ENCODE measurements at places on chromosomes 4 and X. TPM values are rescaled to one million over a fixed set of nuclear protein-coding genes. Genes with fewer than 3 reads are reported as not detected.

DNA sequence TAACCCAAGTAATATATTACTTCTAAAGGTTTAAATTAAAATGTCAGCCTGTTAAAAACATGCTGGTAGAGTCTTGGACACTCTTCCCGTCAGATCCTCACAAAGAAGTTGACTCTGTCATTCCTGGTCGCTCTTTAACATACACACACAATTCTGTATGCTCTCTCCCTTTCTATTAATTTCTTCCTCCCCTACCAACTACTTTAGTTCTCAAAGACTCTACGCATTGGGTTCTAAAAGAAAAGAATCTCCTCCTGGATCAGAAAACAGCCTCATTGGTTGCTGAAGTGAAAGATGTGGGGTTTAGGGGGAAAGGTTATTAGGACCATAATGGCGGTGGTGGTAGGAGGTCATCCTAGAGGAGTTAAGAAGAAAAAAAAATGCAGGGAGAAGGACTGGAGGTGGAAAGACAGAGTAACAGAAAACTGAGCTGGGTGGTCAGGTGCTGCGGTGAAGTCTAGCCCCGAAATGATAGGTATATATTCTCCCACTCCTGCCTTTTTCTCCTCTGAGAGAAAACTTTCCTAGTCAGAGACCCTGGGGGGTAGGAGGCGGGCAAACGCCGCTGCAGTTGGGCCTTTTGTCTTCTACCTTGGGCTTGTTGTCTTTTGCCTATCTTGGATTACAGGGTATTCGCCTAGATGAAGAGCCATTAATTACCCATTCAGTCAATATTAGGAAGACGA lies 5.2 kb upstream of the PITX2 start:
- no peak overlapping the region for H3K4me3 ChIP-seq
- H3K4me1 ChIP-seq, result peaks cover 19% of the 10 kb centered on the region
- no peak for DNase-seq
- peaks cover 100% of the 10 kb centered on the region for H3K27me3 ChIP-seq
- H3K27ac ChIP-seq, result no peak overlapping the region

- no peaks in the 10 kb centered on the region for H3K4me1 ChIP-seq
- H3K36me3 ChIP-seq, result no peaks in the 10 kb centered on the region
- no peak for DNase-seq
- H3K27ac ChIP-seq, result peak overlapping the region; percentile 45
- no peaks in the 10 kb centered on the region for H3K27me3 ChIP-seq
Observed at GRCh38 chr4:81137446-81137845, 77.6 kb downstream of the PRKG2 start.

DNA sequence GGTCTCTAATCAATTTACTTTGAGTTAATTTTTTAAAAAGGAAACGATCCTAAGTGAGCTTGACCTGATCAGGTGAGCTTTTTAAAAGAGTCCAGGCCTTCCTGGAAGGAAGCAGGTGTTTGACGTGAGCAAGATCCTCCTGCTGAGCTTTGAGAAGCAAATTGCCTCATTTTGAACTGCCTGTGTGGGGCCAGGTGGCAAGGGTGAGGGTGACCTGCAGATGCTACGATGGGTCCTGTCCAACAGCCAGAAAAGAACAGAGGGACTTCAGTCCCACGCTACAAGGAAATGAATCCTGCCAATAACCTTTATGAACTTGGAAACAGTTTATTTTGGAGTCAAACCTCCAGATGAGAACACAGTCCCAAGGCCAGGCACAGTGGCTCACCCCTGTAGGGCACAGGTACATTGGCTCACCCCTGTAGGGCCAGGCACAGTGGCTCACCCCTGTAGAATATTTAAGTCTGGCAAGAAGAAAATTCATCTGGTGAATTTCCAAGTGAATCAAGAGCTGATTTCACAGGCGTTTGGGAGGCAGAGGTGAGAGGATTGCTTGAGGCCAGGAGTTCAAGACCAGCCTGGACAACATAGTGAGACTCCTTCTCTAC lies 58.1 kb downstream of the CASP3 start:
- H3K36me3 ChIP-seq, result no peaks in the 10 kb centered on the region
- H3K27me3 ChIP-seq, result no peaks in the 10 kb centered on the region
- H3K4me1 ChIP-seq, result no peaks in the 10 kb centered on the region
- H3K27ac ChIP-seq, result no peak overlapping the region
- no peak for DNase-seq

GRCh38 chr4:168218645-168219044 lies 99.9 kb downstream of the DDX60 start:
- no peaks in the 10 kb centered on the region for H3K36me3 ChIP-seq
- H3K27ac ChIP-seq, result no peak overlapping the region
- H3K27me3 ChIP-seq, result no peaks in the 10 kb centered on the region
- no peaks in the 10 kb centered on the region for H3K4me1 ChIP-seq
- H3K4me3 ChIP-seq, result no peak overlapping the region

Gene GCNA
- 0.64 TPM for total RNA-seq

DNA sequence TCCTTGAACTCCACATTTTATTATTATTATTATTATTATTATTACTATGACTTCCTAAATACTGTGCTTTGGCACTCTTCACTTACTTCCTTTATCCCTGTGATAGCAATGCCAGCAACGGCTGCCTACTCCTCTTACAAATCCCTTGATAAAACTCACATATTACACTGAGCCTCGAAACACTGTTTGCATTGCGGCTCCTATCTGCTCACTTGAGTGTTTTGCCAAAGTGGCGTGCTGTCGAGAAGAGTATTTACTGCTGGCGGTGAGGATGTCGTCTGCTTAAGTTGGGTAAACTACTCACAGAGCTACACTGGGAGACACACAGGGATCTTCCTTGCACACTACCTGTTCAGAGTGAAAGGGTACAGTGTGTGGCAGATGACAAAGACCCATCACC lies 143.4 kb upstream of the VCX3A start:
- no peak for DNase-seq
- H3K4me1 ChIP-seq, result no peaks in the 10 kb centered on the region
- no peaks in the 10 kb centered on the region for H3K27me3 ChIP-seq
- no peaks in the 10 kb centered on the region for H3K36me3 ChIP-seq

- H3K4me1 ChIP-seq, result no peaks in the 10 kb centered on the region
- DNase-seq, result no peak
- no peaks in the 10 kb centered on the region for H3K27me3 ChIP-seq
- H3K27ac ChIP-seq, result no peak overlapping the region
- H3K36me3 ChIP-seq, result no peaks in the 10 kb centered on the region
- H3K4me3 ChIP-seq, result no peak overlapping the region
Observed at GRCh38 chr4:177771645-177772044, 329.4 kb upstream of the AGA start.

Gene GLRA3
- total RNA-seq, result 0.03 TPM

Gene TLR8
- 24.6 TPM for total RNA-seq

Gene XAGE1A
- total RNA-seq, result not detected

Gene STAP1
- 0.47 TPM for total RNA-seq

Gene UGT2B7
- 1.5 TPM for total RNA-seq
